ENCODE measurements at places on chromosomes 7 and 10.

- no peak for DNase-seq
These were observed 30.1 kb downstream of the TNS3 start for GRCh38 chr7:47551668-47552440.

- DNase-seq = no peak
These were observed 38.2 kb upstream of the BET1 start for GRCh38 chr7:94042381-94042780.

DNA sequence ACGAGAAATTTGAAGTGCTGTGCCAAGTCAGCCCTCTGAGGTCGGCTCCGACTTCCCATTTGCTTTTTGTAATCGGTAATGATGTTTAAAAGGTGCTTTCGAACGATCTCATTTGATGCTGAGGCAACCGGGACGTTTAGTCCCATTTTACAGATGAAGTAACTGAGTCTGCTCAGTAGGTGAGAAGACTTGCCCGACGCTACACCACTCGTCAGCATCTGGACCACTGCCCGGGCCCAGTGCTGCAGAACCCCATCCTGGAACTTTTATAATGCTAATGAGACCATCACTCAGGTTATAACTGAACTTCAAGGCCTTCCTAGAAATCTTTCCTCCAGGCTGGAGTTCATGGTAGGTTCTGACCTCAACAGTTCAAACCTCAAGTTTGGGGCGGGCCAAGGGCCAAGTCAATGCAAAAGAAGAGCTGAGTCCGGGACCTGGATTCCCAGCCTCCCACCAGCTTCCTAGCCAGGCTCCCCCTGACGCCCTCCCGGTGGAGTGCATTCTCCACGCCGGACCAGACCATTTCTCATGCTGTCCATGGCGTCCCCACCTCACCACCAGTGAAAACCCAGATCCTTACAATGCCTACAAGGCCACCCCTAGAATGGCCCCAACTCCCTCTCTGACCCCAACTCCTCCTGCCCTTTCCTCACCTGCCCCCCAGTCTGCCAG is 699 bp upstream of the PDLIM1 start:
- no peak for DNase-seq

- peak; percentile 41 for DNase-seq
These were observed 15.2 kb downstream of the GPR85 start for GRCh38 chr7:113071465-113071864.

DNA sequence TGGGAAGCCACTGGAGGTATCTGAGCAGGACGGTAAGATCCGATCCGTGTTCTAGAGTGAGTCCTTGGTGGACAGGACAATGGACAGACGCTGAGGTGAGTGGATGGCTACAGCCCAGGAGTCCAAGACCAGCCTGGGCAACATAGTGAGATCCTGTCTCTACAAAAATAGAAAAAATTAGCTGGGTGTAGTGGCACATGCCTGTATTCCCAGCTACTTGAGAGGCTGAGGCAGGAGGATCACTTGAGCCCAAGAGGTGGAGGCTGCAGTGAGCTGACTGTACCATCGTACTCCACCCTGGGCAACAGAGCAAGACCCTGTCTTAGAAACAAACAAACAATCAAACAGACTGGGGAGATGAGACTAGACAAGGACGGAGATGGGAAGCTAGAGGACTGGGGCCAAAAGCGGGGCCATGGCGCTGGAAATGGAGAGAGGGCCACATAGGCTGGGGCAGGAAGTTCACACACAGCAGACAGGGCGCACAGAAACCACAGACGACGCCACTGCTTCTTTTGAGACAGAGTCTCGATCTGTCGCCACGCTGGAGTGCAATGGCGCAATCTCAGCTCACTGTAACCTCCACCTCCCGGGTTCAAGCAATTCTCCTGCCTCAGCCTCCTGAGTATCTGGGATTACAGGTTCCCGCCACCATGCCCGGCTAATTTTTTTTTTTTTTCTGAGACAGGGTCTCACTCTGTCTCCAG is 24.7 kb downstream of the DAGLB start:
- no peak for DNase-seq
